CD4-positive, alpha-beta T cell treated with Interleukin-17A for 4 hours (primary cell): ENCODE measurements at places on chromosomes 1 and 21.

GRCh38 chr1:247316590-247317197, 15.0 kb downstream of the ZNF496 start:
- DNase-seq: no peak

DNA sequence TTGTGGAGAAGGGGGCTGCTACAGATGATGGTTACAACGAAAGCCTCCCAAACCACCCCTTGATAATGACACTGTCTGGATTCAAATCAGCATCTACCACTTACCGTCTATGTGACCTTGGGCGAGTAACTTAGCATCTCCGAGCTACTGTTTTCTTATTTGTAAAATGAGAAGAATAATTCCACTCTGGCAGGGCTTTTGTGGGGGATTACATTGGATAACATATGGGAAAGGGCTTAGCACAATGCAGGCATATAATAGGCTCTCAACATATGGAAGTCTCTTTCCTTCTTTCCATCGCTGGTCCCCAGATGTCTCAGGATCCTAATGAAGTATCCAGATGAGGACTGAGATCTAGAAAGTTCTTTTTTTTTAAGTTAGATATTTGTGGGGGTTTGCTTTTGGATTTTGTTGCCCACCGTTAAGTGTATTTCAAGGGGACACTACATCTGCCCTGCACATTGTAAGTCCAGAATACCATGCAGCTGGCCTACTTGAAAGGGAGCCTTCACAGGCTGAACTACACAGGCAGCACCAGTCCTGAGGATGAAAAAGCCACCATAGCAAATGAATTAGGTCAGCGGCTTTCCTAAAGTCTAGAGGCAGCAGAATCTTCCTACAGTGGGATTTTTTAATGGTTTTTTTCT, 172.2 kb upstream of the IRF2BP2 start:
- no peak for DNase-seq

GRCh38 chr21:33587792-33588484, 546 bp downstream of the DONSON start:
- peak; percentile 33 for DNase-seq

GRCh38 chr21:45853703-45854342, 127.7 kb upstream of the COL6A1 start:
- DNase-seq: no peak

- DNase-seq: no peak
These were observed 9.3 kb downstream of the C1QB start for GRCh38 chr1:22662318-22662717.

- DNase-seq: no peak
These were observed 96.8 kb downstream of the INTS7 start for GRCh38 chr1:211938561-211938997.

DNA sequence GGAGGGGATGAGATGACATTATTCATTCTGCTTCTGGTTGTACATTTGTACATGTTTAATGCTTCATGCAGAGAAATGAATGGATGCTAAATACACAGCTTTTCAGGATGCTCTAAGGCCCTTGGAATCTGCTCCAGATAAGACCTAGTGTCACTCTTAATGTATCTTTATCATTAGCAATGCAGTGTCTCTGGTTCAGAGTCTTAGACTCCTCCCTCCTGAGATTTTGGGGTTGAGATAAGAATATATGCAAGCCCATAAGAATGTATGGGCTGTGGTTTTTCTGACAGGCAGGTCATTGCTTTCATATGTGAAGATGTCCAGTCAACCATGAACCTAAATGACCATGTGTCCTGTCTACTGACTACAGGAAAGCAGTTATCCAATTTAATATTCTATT, 415.5 kb downstream of the RPS6KC1 start:
- no peak for DNase-seq

- DNase-seq: no peak
These were observed 288.8 kb downstream of the GPATCH2 start for GRCh38 chr1:217342105-217342504.

DNA sequence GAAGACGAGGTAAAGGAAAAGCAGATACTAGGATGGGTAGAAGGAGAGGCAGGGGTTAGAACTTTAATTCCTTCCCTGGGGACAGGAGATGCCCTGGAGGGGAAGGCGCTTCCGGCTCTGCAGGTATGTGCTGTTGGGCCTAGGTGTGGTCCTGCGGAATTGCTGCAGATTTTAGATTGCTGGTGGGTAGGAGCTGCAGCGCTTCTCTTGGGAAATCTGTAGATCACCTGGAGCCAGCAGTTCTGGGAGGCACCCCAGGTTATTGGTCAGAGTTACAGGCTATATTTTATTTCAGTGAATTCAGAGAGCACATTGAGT, 1.1 kb downstream of the MGST3 start:
- no peak for DNase-seq

- DNase-seq: no peak
These were observed 299.8 kb downstream of the MATN1 start for GRCh38 chr1:30423570-30423969.

- peak; percentile 77 for DNase-seq
These were observed 1.2 kb upstream of the DHRS3 start for GRCh38 chr1:12618965-12619791.

DNA sequence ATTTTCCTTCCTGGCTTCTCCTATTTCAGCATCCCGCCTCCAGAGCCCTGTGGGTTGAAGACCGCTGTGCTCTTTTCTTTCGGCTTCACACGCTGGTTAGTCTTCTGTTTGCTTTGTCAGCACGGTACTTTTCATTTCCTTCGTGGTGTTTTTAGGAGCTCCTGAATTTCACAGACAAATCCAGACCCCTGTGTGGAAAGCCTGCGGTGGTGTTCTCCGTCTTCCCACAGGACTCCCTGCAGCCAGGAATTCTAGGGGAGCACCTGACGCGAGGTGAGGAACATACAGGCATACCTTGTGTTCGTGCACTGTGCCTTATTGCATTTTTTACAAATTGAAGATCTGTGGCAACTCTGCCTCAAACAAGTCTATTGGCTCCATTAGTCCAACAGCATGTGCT, 210.2 kb upstream of the MAP1LC3C start:
- DNase-seq: no peak

- peak; percentile 44 for DNase-seq
These were observed 71.5 kb upstream of the DISP3 start for GRCh38 chr1:11407301-11407994.

DNA sequence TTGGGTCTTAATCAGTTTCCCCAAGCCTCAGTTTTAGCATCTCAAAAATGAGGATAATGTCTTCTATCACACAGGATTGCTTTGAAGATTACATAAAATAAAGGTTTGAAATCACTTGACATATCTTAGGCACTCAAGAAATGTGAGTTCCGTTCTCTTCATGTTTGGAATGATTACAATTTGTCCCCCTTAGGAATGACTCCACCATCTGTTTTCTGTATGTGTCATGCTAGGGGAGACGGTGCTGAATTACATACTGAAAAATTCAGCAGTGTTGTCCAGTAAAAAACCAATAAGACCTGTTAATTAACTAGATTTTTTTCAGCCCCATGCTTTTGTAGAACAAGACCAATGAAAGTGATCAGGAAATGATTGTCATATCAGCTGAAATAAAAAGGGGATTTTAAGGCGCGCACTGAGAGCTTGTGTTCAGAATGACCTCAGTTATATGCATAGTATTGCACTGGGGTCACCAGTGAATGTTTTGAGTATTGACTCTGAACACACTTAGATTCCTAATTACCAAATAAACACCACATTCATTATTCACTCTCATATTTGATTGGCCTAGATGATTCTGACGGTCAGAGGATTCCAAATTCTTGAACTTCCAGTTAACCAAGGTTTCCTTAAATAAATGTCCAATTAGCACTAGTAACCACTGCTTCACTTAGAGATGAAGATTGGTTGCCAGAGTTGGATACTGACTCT, 114.5 kb upstream of the KCNK2 start:
- DNase-seq: no peak
